Cerebellum (tissue), 4 donors: ENCODE measurements at places on chromosomes 5 and 9.

DNA sequence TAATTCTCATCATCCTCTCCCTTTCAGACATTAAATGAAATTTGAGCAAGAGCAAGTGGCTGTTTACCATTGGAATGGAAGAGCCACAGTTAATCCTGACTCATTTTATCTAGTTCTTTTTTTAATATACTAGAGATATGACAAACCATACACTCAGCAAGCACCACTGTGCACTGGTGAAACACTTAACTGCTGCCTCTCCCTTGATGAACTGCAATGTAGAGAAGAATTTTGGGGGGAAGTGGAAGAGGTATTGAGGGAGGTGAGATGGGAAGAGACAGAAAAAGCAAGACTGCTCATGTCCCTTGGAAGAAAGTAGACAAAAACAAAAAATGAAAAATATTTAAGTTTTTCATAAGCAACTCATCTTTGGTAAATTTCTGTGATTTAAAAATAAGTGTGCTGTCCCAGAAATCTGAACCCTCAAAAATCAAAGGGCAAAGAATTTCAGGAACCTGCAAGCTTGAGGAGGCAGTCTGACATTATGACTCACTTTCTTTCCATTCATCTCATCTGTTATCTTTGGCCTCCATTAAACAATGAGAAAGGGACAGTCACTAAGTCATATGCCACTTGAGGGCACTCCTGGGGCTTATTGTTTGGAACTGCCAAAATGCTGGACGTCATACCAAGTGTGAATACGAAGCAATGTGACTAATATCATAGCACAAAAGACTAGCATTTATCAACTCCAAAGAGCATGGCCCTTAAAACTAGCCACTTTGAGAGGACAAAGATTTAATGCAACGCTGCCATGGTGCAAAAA is 566.8 kb upstream of the DMAC1 start:
- peak; percentile 13 for DNase-seq

DNA sequence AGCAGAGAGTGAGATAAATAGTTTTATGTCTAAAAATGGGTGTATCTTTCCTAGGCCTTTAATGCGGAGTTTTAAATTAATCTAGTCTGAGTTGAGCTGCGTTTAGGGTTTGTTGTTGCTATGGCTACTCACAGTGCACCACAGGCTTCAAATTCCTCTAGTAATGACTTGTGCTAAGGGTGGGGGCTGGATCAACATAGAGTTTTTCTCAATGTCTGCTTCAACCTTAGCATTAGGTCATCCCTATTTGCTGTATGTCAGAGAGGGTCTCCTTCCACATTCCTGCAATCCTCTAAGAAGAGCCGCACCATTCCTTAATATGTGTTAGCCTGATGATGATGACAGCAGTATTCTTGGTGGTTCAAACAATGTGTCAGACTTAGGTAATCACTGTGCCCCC is 465.6 kb upstream of the KIF2A start:
- DNase-seq: no peak

DNA sequence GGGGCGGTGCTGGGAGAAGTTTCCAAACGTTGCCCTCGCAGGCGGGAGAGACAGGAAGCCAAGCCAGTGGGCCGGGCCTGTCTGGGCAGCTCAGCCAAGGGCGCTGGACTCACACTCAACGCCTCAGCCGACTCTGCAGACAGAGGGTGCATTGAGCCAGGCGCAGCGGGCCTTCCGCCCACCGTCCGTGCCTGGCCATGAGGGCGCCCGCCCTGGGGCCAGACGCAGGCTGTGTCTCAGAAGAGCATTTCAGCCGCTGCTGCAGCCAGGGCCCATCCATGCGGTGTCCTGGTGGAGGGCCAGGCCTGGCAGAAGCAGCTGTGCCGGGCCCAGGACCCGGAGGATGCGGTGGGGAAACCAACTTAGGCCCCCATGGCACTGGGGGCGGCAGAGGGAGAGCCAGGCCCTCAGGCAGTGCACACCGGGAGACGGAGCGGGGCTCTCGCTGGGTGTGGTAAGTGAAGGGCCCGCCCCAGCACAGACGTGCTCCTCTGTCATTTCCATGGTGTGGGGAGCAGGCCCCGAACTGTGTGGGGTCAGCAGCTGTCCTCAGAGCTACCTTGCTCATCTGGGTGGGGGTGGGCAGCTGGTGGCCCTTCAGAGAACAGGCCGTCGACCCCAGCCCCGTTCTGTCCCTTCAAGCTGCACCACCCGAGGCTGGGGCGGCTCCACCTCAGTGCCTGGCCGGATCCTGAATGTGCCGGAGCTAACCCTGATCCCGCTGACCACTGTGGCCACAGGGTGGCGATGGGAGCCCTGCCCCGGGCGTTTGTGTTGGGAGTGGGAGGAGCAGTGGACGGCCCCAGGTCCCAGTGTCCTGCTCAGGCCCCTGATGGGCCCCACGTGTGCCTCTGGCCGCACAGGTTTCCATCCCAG is 18.0 kb downstream of the DNLZ start:
- DNase-seq: peak; percentile 68

DNA sequence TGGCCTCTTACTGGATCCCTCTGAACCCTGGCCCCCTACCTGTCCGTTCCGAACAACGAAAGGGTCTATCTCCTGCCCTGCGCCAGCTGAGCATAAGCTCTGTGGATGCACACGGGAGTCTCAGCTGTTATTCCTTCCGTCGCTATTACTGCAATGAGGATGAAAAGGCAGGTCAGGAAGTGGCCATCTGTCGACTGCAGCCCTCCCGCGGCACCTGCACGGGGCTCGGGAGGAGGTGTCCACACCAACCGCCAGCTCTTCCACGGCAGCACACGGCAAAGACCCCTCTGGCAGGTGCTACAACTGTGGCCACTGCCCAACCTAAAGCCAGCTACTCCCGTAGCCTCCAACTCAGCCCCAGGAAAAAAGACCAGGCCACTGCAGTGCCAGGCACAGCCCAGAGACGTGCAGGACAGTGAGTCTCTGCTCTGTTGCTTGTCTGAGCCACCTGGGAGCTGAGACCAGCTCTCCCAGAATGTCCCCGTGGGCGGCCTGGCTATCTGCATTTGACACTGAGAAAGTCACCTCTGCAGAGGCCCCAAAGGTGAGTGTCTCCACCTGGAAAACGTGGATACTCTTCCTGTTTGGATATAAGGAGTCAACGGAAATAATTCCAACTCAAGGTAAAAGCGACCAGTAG is 19.1 kb downstream of the CAMSAP1 start:
- peak; percentile 70 for DNase-seq

GRCh38 chr5:67204821-67205220 is 8.2 kb upstream of the CD180 start:
- DNase-seq: no peak

DNA sequence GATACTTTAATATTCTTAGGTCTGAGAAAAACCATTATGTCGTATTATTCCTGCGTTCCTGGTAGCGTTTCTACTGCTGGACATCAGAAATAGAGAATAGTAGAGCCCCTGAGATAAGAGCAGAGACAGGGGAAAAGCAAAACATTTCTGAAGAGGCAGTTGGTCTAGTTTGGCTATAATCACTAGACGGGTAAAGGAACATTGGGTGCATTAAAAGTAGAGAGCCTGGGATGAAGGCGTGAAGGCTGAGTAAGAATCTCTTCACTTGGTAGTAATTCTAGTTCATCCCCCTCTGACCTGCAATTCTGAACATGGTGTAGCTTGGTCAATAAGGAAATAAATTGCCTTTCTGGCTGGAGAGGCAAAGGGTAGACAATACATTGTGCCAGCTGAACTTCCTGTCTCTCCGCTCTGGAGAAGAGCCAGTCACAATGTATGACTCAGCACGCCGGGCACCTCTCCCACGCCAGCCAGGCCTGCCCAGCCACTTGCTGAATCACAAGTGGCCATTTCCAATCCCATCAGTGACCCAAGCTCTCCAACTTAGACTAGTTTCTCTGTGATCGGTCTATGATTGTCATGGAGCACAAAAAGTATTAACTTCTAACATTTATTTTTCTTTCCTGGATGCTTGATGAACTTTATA is 75.4 kb downstream of the STK32A start:
- DNase-seq: no peak

DNA sequence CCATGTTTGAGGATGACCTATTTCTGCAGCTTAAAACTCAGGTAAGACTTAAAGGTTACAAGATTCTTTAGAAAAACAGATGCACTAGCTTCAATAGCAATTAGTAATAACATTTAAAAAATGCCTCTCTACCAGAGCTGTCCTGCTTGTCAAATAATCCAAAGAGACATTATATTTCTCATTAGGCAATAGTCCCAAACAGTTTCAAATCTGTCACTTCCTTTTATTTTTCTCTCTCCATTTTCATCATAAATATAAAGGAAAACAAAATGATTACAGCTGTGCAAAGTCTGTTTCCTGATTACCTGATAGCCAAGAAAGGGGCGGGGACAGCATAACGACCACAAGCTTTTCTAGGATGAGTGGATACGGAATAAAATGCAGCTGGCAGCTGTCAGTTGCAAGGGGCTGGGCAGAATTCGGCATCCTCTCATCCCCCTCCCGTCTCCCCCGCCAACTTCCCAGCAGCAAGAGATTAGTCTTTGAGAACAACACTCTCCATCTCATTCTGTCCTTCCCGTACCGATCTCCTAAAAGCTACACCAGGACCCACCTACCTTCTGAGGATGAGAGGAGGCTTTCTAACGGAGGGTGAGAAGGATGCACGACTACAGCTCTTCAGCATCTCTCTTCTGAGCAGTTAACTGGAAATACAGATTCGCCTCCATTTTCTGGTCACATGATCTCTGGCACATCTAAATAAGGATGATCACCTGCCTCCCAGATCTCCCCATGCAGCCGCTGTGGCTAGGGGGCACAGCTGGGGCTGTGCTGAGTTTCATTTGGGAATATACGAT is 72.5 kb upstream of the PCA3 start:
- DNase-seq: peak; percentile 73

- no peak for DNase-seq
Observed at GRCh38 chr5:16975950-16976624, 40.0 kb upstream of the MYO10 start.

- no peak for DNase-seq
Observed at GRCh38 chr9:122128007-122128968, 31.3 kb downstream of the NDUFA8 start.
